Esophagus squamous epithelium (tissue), 5 donors: ENCODE measurements at places on chromosomes 12 and 14.

GRCh38 chr12:54475537-54475936 lies 2.1 kb upstream of the GTSF1 start:
- no peak for DNase-seq

- DNase-seq, result no peak
Measured at GRCh38 chr12:59859171-59859510, 263.3 kb downstream of the SLC16A7 start.

DNA sequence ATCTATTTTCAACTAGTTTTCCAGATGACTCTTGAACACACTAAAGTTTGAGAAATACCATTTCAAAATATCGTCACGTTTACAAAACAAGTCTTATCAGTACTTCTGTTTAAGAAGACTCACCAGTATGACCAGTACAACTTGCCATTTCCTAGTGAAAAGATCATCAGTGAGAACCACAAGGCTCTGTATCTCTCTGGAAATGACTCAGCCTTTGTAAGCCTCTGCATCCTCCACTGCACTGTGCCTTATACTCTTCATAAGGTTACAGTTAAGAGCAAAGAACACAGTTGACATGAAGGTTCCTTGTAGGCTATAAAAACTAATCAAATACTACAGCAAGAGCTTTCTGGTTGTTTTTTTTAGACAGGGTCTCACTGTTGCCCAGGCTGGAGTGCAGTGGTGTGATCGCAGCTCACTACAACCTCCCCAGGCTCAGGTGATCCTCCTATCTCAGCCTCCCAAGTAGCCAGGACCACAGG lies 5.7 kb upstream of the VTI1B start:
- DNase-seq, result no peak

DNA sequence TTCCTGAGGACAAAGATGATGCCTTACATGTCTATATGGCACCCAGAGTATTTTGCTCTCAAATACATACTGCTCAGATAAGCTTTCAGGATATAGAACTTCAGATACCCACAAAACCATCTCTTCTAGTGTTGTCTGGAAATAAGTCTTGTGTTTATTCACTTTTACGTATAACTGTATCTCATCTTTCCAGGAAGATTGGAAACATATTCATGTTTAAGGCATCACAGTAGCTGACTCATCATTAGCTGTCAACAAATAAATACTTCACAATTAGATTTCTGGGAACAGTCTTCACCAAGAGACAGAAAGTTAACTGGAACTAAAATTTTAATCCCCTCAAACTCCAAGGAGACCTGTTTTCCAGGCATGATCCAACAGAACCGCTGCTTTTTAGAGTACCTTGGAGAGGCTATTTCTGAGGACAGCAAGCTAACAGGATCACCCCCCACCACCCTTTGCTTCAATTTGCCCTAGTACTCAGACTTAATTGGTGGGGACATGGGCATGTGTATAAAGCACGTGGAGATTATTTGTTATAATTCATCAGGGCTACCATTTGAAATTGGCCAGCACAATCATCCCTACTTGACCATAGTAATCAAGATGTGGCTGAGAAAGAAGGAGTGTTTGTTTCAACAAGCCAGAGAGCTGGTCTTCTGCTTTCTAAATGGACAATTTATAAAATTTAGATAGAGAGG lies 129.3 kb upstream of the HIF1A start:
- DNase-seq, result no peak

DNA sequence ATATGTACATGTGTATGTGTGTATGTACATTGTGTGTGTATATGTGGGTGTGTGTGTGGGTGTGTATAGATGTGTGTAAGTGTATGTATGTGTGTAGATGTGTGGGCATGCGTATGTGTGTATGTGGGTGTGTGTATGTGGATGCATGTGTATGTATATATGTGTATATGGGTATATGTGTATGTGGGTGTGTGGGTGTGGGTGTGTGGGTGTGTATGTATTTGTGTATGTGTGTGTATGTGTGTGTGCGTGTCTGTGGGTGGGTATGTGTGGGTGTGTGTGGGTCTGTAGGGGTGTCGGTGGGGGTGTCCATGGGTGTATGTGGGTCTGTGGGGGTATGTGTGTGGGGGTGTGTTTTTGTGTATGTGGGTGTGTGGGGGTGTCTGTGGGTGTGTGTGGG lies 101.6 kb downstream of the PIWIL1 start:
- no peak for DNase-seq

- DNase-seq, result no peak
Measured at GRCh38 chr12:107662484-107662883, 23.1 kb upstream of the PWP1 start.

- no peak for DNase-seq
Measured at GRCh38 chr12:89779090-89779489, 70.5 kb upstream of the ATP2B1 start.

DNA sequence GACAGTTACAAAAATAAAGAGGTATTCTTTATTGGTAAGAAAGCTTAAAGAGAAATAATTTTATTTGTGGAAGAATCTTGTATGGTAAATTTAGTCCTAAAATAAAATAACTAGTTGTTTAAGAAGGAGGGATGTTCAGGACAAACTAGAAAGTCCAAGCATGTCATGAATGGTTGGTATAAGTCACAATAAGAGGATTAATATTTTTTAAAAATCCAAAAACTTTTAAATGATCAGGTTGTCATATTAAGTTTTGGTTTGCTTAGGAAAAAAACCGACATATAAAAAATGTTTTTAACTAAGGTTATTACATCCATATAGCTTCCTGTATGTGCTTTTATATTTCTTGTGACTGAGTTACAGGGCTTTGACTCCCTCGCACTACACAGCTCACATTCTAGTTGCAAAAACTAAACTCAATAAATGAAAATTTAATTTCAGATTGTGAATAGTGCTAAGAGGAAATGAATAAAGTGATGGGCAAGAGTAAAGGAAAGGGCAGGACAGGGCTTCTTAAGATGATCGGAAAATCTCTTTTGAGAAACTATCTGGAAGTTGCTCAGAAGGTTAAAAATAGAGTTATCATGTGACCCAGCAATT lies 80.7 kb upstream of the METAP2 start:
- DNase-seq, result no peak

DNA sequence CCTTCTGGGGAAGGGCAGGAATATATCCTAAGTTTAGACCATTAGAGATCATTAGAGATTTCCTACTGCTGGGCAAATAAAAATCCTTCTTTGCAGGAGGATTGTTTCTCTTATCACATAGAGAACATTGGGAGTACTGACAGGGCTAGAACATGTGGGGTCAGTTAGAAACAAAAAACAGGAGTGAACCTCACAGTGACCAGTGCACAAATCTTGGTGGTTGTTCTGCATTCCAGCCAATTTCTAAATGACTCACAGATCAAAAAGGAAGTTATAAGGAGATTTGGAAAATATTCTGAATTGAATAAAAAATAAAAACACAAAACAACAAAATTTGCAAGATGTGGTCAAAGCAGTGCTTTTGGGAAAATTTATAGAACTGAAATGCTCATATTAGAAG lies 118.8 kb downstream of the LLPH start:
- no peak for DNase-seq

DNA sequence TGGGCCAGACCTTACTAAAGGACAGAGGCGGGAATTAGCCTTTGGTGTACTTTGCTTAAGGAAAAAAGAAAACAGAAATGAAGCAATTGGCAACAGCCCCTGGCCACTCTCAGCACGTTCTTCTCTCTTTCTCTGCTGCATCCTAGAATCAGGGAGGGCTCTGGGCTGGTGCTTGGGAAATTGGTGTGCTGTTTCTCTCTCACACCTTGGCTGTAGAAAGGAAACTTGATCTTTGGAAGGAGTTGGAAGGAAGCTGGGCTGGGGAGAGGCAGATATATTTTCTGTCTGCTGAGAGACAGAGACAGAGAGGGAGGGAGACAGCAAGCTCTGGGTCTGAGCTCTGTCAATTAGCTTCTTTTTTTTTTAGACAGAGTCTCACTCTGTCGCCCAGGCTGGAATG lies 27.4 kb downstream of the NOS1 start:
- DNase-seq, result no peak

DNA sequence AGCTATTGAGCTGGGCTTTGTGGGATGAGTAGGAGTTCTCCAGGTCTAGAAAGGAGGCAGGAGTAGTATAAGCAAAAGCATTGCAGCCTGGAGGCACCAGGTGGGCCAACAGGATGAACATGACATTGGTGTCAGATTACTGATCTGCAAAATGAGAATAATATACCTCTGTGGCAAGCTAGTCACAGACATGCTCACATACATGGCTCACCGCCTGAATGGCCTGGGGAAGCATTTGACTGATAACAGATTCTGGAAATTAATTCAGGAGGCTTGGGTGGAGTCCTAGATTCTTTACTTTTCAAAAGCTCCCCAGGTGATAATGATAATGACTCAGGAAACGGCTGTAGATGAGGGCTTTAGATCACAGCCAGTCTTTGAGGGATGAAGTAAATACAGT lies 709 bp downstream of the TCL1B start:
- DNase-seq, result no peak

- peak; percentile 45 for DNase-seq
Measured at GRCh38 chr12:7935590-7936581, at the start of gene SLC2A3. SLC2A3 (minus strand) TSS chr12:7936187; CDS start chr12:7936034, 153 bp downstream.

DNA sequence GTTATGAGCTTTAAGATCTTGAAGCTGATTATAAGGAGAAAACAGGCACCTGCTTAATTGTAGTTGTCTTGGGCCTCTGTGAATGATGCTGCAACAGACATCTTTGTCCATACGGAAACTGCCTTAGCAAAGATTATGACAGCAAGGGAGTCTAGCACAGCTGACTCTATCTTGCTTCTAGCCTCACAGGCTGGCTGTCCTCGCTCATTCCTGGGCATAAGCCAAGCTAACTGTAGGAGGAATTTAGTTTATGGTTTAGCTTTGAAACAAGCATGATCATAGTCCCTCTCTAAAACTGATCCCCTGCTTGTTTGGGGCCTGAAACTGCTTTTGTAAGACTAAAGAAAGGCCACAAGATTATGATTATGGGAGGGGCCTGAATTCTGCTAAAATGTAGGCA lies 74.3 kb upstream of the C14orf132 start:
- no peak for DNase-seq

- no peak for DNase-seq
Measured at GRCh38 chr12:49678711-49679110, 28.5 kb downstream of the FMNL3 start.
